H54 (cell line): ENCODE measurements at places on chromosomes 7 and 10.

DNA sequence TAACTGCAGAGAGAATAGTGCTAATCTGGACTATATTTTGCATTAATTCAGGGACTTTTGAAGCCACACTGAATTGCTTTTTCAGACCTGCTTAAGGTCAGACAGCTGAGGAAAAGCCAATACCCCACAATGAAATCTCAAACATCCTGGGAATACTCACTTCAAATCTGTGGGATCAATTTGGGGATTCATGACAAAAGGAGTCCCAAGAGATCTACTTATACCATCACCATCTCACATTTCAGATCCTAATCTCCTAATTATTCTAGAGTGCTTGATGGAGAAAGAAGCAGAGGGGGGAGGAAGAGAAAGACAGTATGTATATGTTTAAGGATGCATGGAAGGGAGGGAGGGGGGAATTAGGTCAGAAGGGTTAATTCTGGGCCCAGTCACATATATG, 202.2 kb downstream of the CACNA2D1 start:
- no peak for DNase-seq

DNA sequence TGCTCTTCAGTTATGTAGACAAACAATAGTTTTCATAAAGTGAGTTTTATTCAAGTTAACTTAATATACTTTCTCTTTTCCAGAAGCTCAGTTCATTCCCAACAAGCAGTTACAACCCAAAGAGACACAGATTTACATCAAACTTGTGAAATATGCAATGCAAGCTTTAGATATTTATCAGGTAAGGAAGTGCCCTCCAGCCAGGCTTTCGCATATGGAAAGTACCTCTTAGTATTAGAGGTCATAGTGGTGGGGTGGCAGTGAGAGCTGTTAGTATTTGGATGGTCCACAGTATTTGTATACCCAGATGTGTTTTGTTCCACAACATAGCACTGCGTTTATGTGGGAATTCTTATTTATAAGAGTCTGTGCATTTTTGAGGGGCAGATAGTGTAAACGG, 32.1 kb downstream of the TRRAP start:
- DNase-seq, result no peak

- DNase-seq, result no peak
Observed at GRCh38 chr10:8640301-8640700, 585.8 kb downstream of the GATA3 start.

DNA sequence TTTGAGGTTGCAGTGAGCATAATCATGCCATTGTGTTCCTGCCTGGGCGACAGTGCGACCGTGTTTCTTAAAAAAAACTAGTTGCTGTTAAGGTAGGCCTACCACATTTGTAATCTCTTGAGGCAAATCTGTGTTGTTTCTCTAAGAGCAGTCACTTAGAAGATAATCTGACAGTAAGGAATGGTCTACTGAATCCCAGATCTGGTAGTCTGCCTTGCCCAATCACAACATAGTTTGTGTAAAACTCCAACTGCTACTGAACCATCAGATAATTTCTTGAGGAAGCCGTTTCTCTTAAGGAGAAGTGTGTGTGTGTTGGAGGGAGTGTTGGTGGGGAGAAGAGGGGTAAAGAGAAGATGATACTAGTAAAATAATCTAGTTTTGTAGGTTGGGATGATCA, 5.0 kb downstream of the NRF1 start:
- DNase-seq, result no peak

GRCh38 chr7:95996174-95996573, 223.8 kb downstream of the DYNC1I1 start:
- no peak for DNase-seq

- DNase-seq, result no peak
Observed at GRCh38 chr10:106384496-106384895, 780.0 kb downstream of the SORCS1 start.

DNA sequence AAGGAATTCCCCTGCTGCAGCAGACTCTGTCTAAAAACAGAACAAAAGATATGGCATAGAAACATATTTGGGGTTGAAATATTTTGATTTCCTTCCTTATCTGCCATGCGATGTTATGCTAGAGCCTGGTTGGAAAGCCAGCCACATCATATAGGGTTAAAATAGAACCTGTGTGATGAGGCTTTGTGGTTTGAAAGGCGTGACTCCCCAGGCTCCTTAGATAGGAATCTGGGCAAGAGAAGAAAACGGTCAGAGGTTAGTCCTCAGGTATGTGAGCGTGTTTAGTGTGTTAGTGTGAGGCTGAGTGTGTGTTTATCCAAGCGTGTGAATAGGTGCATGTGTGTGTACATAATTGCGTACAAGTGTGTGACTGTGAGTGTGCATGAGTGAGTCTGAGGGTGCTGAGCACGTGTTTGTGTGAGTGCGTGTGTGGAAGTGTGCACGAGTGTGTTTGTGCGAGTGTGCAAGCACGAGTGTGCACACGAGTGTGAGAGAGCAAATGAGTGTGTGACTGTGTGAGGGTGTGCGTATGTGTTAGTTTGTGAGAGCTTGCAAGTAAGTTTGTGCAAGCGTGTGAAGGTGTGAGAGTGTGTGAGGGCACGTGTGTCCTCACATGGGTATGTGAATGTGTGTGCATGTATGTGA, 79.9 kb downstream of the COL26A1 start:
- no peak for DNase-seq

GRCh38 chr10:131203456-131204357, 107.8 kb downstream of the TCERG1L start:
- DNase-seq, result no peak

GRCh38 chr7:113800826-113801225, 118.0 kb downstream of the PPP1R3A start:
- DNase-seq, result no peak

GRCh38 chr7:153193144-153193595, 433.6 kb downstream of the ACTR3B start:
- DNase-seq, result peak; percentile 31
